ENCODE measurements at places on chromosomes 16 and 17.

DNA sequence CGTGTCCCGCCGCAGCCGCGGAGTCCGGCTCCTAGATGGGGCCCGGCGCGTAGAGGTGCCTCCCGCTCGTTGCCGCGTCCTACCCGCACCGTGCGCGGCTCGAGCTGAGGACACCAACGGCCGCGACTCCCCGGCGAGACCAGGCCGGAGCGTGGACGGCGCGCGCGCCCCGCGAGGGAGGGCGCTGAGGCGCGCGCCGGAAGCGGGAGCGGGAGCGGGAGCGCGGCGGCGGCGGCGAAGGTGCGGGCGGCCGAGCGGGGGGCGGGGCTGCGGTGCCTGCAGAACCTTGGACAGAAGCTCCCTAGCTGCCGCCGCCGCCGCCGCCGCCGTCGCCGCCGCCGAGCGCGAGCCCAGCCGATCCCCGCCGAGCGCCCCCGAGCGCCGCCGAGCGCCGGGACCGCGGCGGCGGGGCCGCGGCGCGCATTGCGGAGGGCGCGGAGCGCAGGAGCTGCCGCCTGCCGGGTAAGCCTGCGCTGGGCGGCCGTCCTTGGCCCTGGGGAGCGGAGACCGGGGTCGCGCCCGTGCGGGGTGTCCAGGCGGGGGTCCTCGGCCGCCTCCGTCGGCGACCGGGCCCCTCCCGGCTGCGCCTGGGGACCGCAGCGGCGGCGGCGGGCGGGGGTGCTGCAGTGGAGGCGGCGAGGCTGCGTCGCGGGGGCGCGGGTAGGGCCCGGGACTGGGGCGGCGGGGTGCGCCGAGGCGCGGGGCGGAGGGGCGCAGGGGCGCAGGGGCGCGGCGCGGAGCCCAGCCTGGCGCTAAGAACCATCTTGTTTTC is at the start of gene CDK5R1:
TSS of gene CDK5R1 (plus strand) at position 293 of the 772 bp plus-strand sequence. CDS start 628 bp downstream, outside the sequence.
- peak; percentile 64 for DNase-seq

GRCh38 chr17:74099442-74100340 is 103.8 kb upstream of the RPL38 start:
- no peak for DNase-seq

- no peak for DNase-seq
Observed at GRCh38 chr17:78873519-78874340, 29.3 kb downstream of the CEP295NL start.

- DNase-seq: no peak
Observed at GRCh38 chr16:66265048-66265415, 101.5 kb upstream of the CDH5 start.

- no peak for DNase-seq
Observed at GRCh38 chr16:84425696-84426095, 57.4 kb downstream of the ATP2C2 start.

DNA sequence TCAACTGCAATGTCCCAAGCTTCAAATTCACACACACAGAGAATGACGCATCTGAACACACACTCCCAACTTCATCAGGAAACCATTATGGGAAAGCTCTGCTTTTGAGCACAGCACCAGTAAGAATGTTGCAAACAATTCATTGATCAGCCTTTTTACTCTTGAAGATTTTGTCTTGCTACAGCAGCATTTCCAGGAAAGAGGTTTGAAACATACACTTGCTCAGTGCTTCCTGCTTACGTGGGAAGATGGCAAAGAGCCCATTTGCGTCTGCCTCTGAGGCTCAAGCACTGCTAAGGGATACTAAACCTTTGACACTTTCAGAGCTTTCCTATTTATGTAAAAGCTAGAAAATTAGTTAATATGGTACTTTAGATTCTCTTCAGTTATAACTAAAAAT is 77.2 kb upstream of the MON1B start:
- DNase-seq: peak; percentile 20

GRCh38 chr17:29238133-29238850 is 8.4 kb upstream of the CRYBA1 start:
- peak; percentile 31 for DNase-seq

DNA sequence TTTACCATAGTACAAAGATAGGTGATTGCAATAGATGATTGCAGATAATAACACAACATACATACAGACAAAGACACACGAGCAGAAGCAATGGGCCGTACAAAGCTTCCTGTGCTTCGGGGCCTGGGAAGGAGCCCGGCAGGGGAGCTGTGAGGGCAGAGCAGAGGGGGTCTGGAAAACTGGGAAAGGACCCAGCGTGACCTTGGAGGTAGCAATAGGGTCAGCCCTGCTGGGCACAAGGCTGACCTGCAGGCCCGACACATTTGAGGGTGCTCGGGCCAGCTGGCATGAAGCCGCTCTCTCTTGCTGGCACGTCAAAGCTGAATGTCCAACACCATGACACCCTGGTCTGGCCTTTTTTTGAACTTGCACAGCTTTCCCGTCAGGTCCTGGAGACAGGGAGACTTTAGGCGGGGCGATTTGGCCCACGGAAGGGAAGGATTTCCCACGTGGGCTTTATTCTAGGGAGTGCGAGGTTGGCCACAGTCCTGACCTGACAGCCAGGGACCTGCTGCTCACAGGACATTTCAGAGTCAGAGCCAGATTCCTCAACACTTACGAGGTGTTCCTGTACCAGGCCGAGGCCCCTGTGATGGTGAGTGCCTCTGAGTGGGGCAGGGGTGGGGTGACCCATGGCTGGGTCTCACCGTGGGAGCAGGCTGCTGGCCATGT is 83.2 kb downstream of the NTN1 start:
- DNase-seq: no peak

GRCh38 chr16:86919578-86920305 is 341.4 kb downstream of the FOXL1 start:
- DNase-seq: no peak

GRCh38 chr17:73309727-73310596 is 1.8 kb downstream of the CDC42EP4 start:
- DNase-seq: peak; percentile 28

GRCh38 chr17:6120351-6120750 is 50.2 kb downstream of the WSCD1 start:
- DNase-seq: no peak
